Muscle of leg (tissue), 16 donors: ENCODE measurements at places on chromosomes 16 and 17. TPM values are rescaled to one million over a fixed set of nuclear protein-coding genes. Genes with fewer than 3 reads are reported as not detected.

FLOT2 gene
- 24.5 TPM for total RNA-seq

SLC5A10 gene
- not detected for total RNA-seq

KRTAP9-8 gene
- total RNA-seq, result not detected

HOXB1 gene
- total RNA-seq, result not detected

KRTAP3-2 gene
- total RNA-seq, result 0.18 TPM

CCL3 gene
- total RNA-seq, result 7.7 TPM

KRTAP4-5 gene
- not detected for total RNA-seq

SDK2 gene
- total RNA-seq, result 18.8 TPM

SCN4A gene
- total RNA-seq, result 23.3 TPM

TSPAN10 gene
- 0.53 TPM for total RNA-seq

CRYBA1 gene
- total RNA-seq, result not detected

TEX19 gene
- total RNA-seq, result 0.09 TPM

SLC47A1 gene
- 0.71 TPM for total RNA-seq

IL17C gene
- total RNA-seq, result not detected

ABI3 gene
- 3.1 TPM for total RNA-seq
